ENCODE measurements at places on chromosomes 12 and 14. TPM values are rescaled to one million over a fixed set of nuclear protein-coding genes. Genes with fewer than 3 reads are reported as not detected.

SLCO1B1 gene
- total RNA-seq: not detected

CISTR gene
- total RNA-seq: not detected

PRKD1 gene
- 25.4 TPM for total RNA-seq

KLHL33 gene
- total RNA-seq: 0.34 TPM

GPRC5D gene
- not detected for total RNA-seq

KRT83 gene
- not detected for total RNA-seq

MVK gene
- total RNA-seq: 27.8 TPM

Data from melanocyte of skin (primary cell).